ENCODE measurements at places on chromosomes 12 and 14.

GRCh38 chr14:74635847-74636246 is 23.8 kb upstream of the LTBP2 start:
- DNase-seq, result no peak

DNA sequence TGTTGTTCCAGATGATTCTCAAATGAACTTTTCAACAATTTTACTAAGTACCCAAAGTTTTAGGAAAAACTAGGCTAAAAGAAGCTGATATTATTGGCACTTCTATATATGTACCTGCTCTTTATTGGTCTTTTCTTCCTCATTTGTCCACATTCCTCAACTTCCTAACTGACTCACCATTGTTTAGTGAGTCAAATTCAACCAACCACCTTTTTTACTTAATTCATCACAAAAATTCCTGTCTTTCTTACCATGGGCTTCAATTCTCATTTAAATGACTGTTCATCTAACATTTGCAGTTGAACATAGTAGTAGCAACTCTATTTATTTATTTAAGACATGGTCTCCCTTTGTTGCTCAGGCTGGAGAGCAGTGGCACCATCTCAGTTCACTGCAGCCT is 47.6 kb upstream of the SLC2A13 start:
- DNase-seq, result no peak

- no peak for DNase-seq
Measured at GRCh38 chr12:90851800-90852718, 102.9 kb downstream of the CCER1 start.

- no peak for DNase-seq
Measured at GRCh38 chr14:37056473-37056872, 115.9 kb downstream of the SLC25A21 start.

DNA sequence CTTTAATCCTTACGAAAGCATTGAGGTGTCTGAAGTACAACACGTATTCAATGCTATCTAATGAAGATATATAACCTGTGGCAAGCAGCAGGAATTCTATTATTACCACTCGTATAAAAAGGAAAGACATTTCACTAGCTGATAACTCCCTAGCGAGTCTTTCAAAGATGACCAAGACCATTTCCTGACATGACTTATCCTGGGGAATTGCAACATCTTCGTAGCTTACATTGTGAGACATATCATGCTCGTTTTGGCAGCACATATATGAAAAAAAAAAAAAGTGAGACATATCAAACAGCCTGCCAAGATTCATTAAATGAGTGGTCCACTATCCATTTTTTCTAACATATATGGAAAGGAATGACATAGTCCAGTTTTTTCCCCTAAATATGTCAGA is 337.0 kb downstream of the FSCB start:
- DNase-seq, result no peak

DNA sequence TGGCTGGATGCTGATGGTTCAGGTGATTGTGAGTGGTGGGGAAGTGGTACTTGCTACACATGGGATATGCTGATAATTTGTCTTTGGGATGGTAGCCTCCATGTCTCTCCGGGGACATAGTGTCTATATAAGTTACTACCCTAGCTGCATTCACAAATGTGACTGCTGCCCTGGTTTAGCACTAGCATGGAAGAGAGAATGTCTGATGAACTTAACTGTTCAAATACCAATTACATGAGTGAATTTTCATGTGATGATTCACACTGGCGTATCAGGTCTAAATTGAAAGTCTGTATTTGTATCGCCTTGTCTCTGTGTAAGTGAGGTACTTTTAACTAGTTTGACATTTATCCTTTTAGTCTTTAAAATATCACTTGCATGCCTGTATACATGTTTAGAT is 34.4 kb downstream of the ATF7IP start:
- DNase-seq, result no peak

GRCh38 chr12:17301544-17301943 is 695.6 kb upstream of the LMO3 start:
- DNase-seq, result no peak

Measured in NCI-H510A treated with DMSO at 0.1 percent for 48 hours (cell line).